ENCODE measurements at places on chromosomes 6 and 20. TPM values are rescaled to one million over a fixed set of nuclear protein-coding genes. Genes with fewer than 3 reads are reported as not detected.

Gene NOTCH4
- 10.4 TPM for total RNA-seq

Gene MAS1
- not detected for total RNA-seq

- DNase-seq: no peak
These were observed 14.0 kb downstream of the PAQR8 start for GRCh38 chr6:52375780-52376556.

DNA sequence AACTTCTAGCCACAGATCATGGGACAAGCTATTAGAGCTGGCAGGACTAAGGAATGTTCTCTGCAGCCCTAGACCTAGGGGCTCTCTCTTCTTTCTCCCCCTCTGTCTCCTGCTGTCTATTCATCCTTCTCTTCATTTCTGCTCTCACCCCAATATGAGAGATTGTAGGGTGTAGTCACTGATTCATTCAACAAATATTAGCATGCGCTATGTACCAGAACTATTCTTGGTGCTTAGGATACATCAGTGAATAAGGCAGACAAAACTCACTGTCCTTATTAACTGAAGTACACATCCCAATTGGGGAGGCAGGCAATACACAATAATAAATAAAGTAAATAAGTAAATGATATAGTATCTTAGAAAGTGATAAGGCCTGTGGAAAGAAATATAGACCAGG, 14.7 kb upstream of the SIRPB2 start:
- no peak for DNase-seq

DNA sequence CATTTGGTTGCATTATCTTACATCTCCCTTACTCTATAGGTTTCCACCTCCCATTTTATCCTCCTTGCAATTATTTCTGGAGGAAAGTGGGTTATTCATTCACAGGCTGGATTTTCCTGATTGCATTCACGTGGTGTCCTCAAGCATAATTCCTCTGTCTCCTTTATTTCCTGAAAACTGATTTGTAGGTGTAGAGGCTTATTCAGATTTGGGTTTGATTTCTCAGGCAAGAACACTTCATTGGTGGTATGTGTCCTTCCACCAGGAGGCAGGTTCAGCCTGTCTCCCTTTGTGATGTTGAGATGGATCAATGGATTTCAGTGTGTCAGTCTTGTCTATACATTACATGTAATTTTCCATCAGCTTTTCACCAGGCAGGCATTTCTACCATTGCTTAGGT, 17.3 kb downstream of the DNPH1 start:
- DNase-seq: no peak

Measured in lower leg skin (tissue), 4 donors.